ENCODE measurements at places on chromosomes 3 and 15.

GRCh38 chr3:59818919-59819300 lies 769.1 kb upstream of the CFAP20DC start:
- DNase-seq: no peak

- DNase-seq: no peak
Observed at GRCh38 chr3:180189310-180189648, 152.5 kb upstream of the PEX5L start.

DNA sequence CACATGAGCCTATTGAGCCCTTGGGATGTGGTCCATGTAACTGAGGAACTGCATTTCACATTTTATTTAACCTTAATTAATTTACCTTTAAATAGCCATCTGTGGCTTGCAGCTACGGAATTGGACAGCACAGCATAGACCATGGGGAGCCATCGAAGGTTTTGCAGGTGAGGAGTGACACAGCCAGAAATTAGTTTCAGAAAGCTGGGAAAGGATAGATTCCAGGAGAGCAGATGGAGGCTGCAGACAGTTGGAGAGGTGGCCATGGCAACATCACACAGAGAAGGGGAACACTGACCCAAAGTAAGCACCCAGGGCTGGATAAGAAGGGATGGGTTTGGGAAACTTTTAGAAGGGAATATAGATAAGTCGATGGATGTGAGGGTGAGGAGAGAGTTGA lies 100.1 kb upstream of the SLC6A11 start:
- DNase-seq: no peak

GRCh38 chr3:119697394-119697793 lies 5.4 kb upstream of the CFAP91 start:
- no peak for DNase-seq

DNA sequence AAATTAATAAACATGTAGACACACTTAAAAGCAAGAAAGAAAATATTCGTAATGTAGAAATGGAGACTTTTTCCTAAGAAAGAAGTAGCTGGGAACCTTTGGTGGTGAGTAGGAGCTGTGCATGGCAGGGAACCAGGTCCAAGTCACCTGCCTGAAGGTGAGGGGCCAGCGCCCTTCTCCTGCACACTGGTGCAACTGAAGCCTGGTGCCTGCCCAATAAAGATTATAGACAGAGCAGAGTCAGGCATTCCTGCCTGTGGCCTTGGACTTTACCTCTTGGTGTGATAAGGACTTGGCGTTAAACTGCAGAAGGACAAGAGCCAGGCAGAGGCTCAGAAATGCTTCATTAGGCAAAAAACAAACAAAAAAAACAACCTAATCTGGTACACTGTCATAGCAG lies 14.2 kb downstream of the CFAP91 start:
- DNase-seq: no peak

GRCh38 chr15:70236341-70237086 lies 138.8 kb upstream of the TLE3 start:
- no peak for DNase-seq

GRCh38 chr15:42329992-42330391 lies 29.3 kb upstream of the CAPN3 start:
- DNase-seq: no peak

DNA sequence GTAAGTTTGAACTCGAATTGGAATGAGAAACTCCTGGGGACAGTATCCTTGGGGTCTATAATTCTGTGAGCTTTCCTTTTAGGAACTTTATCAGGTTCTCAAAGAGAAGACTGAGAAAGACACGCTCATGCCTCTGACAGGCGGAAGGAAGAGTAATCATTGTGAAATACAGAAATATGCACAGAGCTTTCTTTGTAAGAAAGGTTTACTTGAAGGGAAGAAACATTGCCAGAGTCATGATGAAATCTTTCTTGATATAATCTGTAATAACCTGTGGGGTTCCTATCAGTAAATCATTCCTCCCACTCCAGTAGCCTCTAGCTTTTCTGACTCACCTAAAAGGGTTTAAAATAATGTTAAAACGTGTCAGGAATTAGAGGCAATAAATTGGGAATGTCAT lies 83.6 kb upstream of the CCDC39 start:
- DNase-seq: no peak

- no peak for DNase-seq
Observed at GRCh38 chr3:197372047-197372661, 73.7 kb upstream of the DLG1 start.

DNA sequence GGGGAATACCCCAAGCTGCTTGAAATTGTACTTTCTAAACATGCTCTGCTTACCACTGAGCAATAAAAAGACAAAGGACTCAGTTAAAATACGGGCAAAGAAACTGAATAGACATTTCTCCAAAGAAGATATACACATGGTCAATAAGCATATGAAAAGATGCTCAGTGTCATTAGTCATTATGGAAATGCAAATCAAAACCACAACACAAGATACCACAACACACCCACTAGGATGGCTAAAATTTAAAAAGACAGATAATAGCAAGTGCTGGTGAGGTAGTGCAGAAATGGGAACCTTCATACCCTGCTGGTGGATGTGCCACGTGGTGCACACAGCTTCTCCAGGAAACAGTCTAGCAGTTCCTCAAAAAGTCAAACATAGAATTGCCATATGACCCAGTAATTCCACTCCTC lies 21.3 kb downstream of the LRIG1 start:
- DNase-seq: no peak
